ENCODE measurements at places on chromosomes 16 and 17.

DNA sequence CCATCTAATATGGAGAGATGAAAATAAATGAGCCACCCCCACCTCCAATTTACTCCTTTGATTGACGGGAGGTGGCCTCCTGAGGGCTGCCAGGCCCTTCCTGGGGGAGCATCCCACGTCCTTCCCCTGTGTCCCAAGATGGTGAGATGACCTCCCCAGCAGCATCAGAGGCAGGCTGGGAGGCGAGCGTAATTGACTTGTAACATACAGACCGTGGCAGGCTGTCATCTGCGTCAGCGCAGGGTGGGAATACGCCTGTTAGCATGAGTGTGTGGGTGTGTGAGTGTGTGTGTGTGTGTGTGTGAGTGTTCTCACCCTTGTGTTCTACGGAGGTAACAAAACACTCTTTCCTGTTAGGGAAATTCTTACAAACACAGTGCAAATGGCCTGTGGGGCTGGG, 156.9 kb upstream of the CIBAR2 start:
- no peak for DNase-seq

- no peak for DNase-seq
Measured at GRCh38 chr17:34177642-34178041, 77.4 kb upstream of the CCL2 start.

GRCh38 chr16:79640513-79641360, 40.2 kb upstream of the MAF start:
- DNase-seq = no peak

GRCh38 chr16:54545854-54546511, 259.4 kb upstream of the IRX3 start:
- DNase-seq = no peak

DNA sequence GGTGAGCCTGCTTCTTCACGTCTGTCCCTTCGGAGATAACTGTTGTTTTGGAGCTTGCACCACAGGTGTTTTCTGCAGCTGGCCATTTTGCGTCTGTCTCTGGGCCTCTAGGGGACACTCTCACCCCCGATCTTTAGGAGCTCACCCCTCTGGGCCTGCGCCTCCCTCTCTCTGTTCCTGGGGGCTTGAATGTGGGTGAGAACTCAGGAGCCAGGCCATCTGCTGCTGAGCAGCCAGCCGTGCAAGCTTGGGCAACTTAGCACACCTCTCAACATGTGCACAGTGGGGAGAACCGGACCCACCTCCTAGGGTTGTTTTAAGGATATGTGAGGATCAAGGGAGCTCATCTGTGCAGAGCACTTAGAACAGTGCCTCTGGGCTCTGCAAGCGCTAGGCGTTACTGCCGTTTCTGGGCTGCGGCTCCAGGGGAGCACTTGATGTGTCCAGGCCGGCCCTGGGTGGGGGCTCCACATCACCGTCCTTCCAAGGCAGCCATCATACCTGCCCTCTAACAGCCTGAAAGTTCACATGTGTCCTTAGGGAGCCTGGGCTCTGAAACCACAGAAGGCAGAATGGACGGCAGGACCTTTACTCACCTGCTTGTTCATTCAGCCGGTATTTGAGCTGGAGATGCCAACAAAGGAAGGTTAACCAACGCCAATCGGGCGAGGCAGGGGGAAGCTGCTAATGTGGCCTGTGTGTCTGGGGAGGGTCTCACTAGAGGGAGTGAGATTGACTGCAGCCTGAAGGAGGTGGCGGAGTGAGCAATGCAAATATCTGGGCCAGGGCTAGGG, 66.3 kb downstream of the MRC2 start:
- no peak for DNase-seq

- DNase-seq = no peak
Measured at GRCh38 chr17:19958023-19958422, 19.6 kb downstream of the AKAP10 start.

DNA sequence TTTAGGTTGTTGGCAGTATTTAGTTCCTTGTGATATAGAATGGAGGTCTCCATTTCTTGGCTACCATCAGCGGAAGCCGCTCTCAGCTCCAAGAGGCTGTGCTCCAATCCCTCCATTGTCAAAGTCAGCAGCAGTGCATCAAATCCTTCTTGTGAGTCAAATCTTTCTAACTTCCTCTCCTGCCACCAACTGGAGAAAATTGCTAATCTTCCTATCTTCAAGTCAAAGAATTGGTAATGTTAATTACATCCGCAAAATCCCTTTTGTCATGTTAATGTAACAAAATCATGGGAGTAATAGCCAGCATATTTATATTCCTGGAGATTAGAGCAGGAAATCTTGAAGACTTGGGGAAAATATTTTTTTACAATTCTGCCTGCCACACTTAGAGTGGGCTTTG, 436.4 kb upstream of the DYNLRB2 start:
- no peak for DNase-seq

DNA sequence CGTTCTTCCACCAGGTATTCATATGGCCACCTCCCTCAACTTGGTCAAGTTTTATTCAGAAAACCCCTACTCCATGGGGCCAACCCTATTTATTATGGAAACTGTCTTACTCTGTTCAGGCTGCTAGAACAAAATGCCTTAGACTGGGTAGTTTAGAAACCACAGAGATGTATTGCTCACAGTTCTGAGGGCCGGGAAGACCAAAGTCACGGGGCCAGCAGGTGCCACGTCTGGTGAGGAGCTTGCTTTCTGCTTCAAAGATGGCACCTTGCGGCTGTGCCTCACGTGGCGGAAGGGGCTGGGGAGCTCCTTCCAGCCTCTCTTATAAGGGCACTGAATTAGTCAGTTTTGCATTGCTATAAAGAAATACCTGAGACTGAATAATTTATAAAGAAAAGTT, 74.3 kb downstream of the AXIN2 start:
- no peak for DNase-seq

- no peak for DNase-seq
Measured at GRCh38 chr17:41521574-41522261, 3.0 kb upstream of the KRT15 start.

DNA sequence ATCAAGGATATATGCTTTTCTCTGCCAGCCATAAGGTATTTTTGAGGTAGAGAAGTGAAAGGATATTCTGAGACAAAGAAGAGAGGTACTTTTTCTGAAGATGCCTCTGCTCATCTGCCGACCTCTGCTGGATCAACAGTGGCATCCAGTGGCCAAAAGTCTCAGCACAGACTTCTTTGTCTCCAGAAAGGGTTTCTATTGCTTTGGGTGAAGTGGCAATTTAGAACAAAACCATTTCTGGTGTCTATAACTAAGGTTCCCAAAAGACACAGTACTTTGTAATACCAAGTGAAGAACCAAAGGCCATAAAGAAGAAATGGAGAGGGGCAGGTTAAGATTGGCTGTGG, 155.2 kb upstream of the C17orf78 start:
- peak; percentile 10 for DNase-seq

- no peak for DNase-seq
Measured at GRCh38 chr16:50942143-50942542, 200.3 kb downstream of the CYLD start.

DNA sequence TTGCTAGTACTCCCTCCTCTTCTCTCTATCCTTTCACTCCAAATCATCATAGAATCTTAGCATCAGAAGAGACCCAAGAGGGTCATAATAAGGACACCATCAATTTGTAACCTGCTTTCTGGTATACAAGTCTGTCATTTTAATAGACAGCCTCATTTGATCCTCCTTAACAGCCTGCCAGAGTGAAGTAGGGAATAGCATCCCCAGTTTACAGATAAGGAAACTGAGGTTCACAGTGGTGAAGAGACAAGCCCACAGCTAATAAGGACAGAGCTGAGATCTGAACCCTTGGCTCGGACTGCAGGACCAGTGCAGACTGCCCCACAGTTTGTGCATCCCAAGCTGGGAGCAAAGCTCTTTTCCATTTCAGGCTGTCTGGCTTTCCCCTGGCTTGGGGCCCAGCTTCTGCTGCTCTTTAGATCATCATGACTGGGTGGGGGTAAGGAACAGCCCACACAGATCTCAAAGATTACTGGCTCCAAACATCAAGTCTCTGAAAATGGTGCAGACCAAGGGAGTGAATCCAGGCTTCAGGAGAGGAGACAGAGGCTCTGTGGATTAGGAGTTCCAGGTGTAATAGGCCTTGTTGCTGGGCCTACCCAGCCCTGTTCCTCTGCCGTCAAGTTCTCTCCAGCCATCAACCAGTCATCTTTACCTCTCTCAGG, 10.3 kb upstream of the IGFBP4 start:
- no peak for DNase-seq

- DNase-seq = no peak
Measured at GRCh38 chr17:2695961-2696760, 15.4 kb downstream of the CLUH start.

Data from immature natural killer cell (primary cell).